ENCODE measurements at places on chromosomes 6 and 20. TPM values are rescaled to one million over a fixed set of nuclear protein-coding genes. Genes with fewer than 3 reads are reported as not detected.

HLA-G gene
- polyA plus RNA-seq: 1.9 TPM

GRCh38 chr20:18165553-18165952, 27.9 kb downstream of the KAT14 start:
- DNase-seq: no peak

- DNase-seq: no peak
These were observed 258.2 kb upstream of the NT5E start for GRCh38 chr6:85191656-85192055.

- DNase-seq: no peak
These were observed 200.5 kb upstream of the ARG1 start for GRCh38 chr6:131372535-131372934.

PHF1 gene
- 29.9 TPM for polyA plus RNA-seq

GRCh38 chr20:56781108-56781739, 152.1 kb downstream of the TFAP2C start:
- no peak for DNase-seq

DNA sequence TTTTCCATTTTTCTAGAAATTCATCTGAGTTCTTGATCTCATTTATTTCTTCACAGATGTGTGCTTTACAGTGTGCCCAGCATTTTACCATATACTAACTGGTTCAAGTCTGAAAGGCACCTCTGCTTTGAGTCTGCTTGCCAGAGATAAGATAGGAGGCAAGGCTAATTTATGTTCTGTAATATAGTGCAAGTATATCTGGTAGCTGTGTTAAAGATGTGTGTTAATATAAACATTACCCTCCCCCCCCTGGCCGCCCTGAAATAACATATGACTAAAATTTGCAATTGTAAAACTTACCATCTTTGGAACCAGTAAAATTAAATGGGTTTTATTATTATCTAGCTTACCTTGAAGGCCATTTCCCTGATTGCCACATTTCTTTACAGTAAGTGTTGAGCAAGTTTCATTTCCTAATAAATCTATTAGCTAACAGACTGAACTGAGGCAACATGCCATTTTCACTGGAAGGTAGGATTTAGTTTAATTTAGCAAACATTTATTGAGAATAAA, 2.7 kb downstream of the FBXO9 start:
- DNase-seq: no peak

DNA sequence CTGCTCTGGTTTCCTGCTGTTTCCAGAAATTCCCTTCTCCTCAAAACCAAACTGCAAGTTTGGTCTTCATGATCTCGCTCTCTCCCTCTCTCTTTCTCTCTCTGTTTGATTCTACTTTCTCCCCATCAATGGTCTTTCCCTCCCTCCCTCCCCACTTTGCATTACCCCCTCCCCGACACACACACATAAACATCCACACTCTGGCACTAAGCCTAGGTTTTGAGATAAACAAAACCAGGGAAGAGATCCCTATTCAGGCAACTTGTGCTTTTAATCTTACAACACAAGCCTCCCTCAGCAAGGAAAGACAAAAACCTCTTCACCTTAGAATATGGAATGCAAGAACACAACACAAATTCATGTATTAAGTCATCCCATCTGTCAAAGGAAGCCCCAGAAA, 73.5 kb upstream of the PTPRT start:
- no peak for DNase-seq

DNA sequence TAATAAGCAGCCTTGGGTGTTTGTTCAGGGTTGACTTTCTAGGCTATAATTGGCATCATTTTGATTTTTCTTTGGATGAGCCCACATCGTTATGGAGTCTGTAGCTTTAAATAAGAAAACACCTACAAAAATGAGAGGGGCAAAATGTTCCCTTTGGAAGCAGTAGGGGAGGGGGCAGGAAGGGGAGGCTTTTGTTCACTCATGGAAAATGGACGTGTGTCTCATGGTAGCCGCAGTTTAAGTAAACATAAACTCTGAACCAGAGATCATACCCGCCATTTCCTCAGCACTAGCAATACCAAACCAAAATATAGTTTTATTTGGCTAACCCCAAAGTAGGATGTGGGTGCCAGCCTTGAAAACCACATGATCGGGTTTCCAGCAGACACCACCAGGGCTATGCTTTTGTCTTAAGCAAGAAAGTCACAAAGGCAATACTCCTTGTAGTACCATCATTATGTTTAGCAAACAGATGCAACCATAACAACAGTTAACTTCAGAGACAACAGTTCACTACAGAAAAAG, 572.5 kb upstream of the JAG1 start:
- DNase-seq: no peak

Data from foreskin keratinocyte (primary cell).